ENCODE measurements at places on chromosomes 16 and 17.

DNA sequence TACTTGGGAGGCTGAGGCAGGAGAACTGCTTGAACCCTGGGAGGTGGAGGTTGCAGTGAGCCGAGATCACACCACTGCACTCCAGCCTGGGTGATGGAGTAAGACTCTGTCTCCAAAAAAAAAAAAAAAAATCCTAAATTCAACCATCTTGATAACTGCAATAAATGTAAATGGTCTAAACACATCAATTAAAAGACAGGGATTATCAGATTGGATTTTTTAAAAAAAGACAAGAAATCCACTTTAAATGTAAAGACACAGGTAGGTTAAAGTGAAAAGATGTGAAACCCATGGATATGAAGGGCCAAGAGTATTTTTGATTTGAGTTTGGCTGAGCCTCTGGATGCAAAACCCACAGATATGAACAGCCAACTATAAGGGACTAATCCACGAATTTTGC is 64.2 kb upstream of the ATP2A3 start:
- no peak for DNase-seq

GRCh38 chr17:81486199-81486810 is 26.3 kb downstream of the ACTG1 start:
- DNase-seq: no peak

DNA sequence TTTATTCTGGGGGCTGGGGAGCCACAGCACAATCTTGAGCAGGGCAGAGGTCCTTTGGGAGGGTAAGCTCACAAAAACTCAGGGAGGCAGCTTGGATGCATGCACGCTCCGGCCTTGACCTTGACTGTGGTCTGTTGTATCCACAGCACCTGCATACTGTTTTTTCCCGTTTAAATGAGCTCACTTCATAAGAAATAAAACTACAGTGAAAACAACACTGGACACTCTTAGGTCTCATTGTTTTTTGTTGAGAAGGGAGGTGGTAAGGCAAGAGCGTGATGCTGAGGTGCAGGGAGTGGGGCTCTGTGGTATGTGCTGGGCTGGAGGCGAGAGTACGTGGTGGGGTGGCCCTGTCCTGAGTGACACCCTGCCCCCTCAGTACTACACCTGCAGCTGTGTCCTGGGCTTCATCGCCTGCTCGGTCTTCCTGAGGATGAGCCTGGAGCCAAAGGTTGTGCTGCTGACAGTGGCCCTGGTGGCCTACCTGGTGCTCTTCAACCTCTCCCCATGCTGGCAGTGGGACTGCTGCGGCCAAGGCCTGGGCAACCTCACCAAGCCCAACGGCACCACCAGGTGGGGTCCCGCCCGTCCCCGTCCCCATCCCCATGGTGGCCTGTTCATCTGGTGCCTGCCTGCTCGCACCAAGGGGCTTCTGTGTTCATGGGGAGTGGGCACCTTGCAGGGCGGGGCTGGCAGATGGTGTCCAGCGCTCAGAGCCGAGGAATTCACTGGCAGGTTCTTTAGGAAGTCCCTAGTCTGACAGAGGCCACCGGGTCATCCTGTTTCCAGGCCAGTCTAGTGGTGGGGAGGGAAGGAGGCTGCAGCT is 44.2 kb downstream of the ADCY7 start:
- DNase-seq: peak; percentile 38

DNA sequence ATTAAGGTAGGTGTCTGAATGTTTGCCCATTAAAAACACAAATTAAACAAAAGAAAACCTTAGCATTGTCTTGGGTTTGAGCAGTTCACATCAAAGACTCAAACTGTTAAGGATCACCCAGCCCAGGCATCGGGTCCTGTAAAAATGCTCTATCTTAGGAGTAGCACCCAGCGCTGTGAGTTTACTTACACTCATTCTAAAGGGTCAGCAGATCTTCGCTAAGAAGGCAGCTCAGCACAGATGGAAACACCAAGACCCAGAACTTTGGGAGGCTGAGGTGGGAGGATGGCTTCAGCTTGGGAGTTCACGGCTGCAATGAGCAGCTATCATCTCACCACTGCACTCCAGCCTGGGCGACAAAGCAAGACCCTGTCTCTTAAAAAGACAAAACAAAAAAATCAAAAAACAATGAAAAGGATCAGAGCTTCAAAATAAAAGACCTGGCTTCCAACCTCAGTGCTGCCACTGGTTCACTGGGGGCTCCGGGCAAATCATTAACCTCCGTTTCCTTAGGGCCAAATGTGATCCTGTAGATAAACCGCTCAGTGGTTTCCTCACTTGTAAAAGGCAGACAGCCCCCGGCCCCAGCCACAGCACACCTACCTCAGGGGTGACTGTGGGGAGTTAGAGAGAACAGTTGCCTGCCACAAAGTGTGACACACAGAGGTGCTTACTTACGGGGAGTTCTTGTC is 11.1 kb downstream of the COG1 start:
- DNase-seq: no peak

DNA sequence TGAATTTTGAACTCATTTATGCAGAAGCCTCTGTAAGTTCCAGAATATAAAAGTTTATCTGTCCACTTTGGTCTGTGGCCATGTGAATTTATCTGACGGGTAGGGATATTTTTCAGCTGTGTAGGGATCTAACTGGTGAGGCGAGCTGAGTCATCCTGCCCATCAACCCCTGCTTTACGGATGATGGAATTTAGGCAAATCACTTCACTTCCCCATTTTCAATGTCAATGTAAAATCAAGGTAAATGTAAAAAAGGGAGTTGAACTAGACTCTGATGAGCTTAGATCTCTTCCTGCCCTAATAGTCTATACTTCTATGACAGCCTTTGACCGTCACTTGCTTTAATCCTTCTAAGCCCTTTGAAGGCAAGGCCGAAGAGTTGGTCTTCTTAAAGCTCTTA is 2.6 kb downstream of the SLC16A6 start:
- no peak for DNase-seq

DNA sequence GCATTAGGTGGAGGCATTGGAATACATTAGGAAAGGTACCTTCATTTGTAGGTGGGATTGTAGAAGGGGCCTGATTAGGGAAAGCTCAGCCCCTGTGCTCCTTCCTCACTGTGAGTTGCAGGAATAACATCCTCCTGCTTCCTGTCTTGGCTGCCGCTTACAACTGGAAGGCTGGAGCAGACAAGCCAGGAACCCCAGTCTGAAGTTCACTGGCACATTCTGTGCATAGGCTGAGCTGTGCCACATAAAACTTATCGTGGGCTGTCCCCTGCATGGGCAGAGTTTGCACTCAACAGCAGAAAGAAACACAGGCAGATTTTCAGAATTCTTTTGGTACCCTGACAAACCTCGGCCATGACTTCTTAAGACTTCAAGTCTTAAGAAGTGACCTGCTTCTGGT is 200.1 kb downstream of the SALL1 start:
- no peak for DNase-seq

DNA sequence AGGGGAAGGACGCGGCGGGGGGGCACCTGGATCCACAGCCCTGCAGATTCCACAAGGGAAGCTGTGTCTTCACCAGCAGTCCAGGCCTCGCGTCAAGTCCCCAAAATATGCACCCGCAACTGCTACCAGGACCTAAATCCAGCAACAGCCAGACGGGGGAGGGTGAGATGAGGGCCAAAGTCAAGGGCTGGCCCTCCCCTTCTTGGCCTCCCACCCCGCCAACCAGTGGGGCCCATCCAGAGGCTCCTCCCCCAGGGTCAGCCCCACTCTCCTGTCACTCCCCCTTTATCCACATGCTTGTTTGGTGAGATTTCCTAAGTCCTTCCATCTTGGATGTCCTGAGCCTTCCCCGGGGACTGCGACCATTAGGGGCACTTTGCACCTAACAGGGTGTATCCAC is 138.7 kb downstream of the ENGASE start:
- no peak for DNase-seq

DNA sequence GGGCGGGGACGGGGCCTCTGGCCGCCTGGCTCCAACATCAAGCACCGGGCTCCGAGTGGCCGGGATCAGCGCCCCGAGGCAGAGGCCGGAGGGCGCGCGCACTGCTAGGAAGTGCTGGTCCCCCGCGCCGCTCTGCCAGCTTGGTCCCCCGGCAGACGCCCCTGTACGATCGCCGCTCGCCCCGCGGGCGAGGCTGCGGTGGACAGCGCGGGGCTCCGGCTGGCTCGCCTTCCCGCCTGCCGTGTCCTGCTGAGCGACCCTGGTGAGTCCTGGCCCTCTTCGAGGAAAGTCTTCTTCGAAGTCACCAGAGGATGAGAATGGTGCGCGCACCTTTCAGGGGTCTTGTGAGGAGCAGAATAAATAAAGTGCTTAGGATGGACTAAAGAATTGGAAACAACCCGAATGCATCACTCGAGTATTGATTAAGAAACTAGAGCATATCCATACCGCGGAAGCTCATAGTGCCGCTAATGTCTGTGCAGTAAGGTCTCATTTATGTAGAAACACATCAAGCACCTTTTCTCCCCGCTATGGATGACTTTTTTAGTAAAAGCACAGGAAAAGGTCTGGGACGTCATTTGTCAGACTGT is 392 bp downstream of the ZNF213 start:
- no peak for DNase-seq

- no peak for DNase-seq
Measured at GRCh38 chr16:23371368-23371767, 69.3 kb downstream of the SCNN1B start.

DNA sequence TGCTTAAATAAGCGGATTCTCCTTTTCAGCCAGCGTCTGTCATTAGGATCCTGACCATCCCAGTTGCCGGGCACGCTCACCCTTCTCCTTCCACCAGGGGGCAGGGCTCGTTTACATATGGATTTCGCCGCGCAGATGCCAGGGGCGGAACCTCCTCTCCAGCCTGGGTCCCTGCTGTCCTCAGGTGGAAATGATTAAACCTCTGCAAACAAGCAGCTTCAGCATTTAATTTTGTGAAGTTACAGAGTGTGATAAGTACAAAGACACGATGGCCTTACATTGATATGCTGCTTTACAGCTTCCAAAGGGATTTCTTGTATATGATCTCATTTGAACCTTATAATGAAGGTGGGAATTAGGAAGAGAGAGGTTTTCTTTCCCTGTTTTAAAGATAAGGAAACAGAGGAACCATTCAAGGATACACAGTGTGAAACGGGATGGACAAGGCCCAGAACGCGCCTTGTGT is 3.9 kb upstream of the KRT28 start:
- DNase-seq: peak; percentile 75

GRCh38 chr17:68851890-68852289 is 103.3 kb downstream of the ABCA8 start:
- DNase-seq: no peak

- DNase-seq: no peak
Measured at GRCh38 chr16:56737539-56737938, 7.6 kb downstream of the NUP93 start.

- DNase-seq: no peak
Measured at GRCh38 chr16:30485818-30486436, 13.4 kb downstream of the ITGAL start.

DNA sequence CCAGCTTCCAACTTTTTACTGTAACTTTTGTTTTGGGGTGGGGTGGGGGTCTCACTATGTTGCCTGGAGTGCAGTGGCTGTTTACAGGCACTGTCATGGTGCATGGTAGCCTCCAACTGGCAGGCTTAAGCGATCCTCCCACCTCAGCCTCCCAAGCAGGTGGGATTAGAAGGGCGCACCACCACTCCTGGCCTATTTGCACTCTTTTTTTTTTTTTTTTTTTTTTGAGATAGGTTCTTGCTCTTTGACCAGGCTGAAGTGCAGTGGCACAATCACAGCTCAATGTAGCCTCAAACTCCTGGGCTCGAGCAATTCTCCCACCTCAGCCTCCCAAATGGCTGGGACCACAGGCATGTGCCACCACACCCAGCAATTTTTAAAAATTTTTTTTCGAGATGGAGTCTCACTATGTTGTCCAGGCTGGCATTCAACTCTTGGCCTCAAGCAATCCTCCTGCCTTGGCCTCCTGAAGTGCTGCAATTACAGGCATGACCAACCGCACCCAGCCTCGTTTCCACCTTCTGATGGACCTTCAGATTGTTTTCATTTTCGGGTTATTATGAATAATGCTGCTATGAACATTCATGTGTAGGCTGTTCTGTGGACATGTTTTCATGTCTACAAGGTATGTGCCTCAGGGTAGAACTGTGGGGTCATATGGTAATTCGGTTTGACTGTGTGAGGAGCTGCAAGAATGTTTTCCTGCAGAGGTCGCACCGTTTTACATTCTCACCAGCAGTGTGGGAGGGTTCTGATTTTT is 10.9 kb downstream of the TRAP1 start:
- DNase-seq: no peak

DNA sequence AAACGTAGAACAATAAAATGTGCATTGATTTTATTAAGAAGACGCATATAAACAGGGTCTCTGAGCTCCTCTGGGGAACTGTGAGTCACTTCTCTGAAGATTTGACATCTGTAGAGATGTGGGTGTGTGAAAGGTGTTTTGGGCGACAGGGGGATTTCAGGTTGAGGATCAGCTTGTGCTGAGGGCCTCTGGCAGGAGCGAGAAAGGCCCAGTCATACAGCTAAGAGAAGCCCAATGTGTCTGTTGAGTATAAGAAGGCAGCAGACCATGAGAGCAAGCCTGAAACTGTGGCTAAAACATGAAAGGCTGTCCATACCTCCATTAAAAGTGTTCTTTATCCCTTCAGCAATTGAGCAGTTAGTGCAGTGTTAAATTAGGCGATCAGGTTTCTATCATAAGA is 406.5 kb upstream of the MON1B start:
- DNase-seq: no peak

DNA sequence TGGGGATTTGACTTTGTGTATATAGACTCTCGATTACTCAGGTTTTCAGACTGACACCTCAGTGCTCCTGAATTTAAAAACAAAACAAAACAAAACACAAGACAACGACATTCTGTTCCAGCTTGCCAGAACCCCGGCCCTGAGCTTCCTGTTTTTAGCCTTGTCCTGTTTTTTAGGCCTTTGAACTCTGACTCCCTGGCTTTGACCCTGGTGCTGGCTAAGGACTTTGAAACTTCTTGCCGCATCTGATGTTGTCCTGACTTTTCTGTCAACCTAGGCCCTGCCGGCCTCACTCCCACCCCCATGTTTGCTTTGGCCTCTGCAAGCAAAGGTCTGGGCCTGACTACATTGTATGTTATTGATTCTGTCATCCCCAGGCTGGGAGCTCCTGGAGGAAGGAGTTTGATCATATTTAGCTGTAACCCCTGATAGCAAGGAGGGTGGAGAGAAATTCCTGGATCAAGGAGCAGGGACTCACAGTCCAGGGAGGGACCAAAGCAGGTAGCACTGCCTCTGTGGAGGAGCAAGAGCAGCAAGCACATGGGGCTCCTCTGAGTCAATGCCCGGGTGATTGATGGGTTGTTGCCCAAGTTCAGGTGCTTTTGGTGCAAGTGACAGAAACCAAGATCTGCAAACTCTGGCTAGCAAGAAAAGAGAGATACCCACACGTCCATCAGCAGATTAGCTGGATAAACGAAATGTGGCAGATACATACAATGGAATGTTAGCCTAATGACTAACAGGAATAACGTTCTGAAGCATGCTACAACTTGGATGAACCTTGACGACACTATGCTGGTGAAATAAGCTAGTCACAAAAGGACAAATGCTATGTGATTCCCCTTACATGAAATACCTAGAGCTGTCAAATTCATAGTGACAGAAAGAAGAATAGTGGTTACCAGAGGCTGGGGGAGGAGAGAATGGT is 7.7 kb downstream of the CCL16 start:
- no peak for DNase-seq

- DNase-seq: no peak
Measured at GRCh38 chr16:22214889-22215288, 8.8 kb downstream of the EEF2K start.
